ENCODE measurements at places on chromosomes 2 and 18.

GRCh38 chr2:202149155-202149762 lies 76.2 kb downstream of the KIAA2012 start:
- DNase-seq: peak; percentile 28

GRCh38 chr18:48575301-48575657 lies 36.4 kb downstream of the CTIF start:
- no peak for DNase-seq

GRCh38 chr2:174485788-174486562 lies 854 bp downstream of the GPR155 start:
- peak; percentile 57 for DNase-seq

GRCh38 chr2:55811048-55811447 lies 112.5 kb downstream of the EFEMP1 start:
- no peak for DNase-seq

DNA sequence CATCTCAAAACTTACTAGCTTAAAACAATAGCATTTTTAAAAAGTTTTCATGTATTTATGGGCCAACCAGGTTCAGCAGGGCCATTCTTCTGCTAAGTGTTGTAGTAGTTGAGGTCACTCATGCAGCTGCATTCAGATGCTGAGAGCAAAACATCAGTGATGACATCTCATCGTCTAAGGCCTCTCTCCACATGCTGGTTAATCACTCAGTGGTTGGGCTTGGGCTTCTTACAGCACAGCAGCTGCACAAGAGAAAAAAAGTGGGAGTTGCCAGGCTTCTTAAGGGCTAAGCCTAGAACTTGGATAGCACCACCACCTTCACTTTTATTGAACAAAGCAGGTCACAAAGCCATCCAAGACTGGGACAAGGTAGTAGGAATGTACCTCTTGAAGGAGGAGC lies 190.3 kb downstream of the IRS1 start:
- DNase-seq: no peak

- DNase-seq: no peak
Observed at GRCh38 chr18:56289381-56289780, 349.0 kb downstream of the TXNL1 start.

GRCh38 chr18:75544051-75544481 lies 116.6 kb upstream of the SMIM21 start:
- no peak for DNase-seq

GRCh38 chr2:226622484-226622883 lies 177.1 kb downstream of the IRS1 start:
- DNase-seq: no peak

GRCh38 chr2:37856101-37856751 lies 68.9 kb upstream of the RMDN2 start:
- no peak for DNase-seq

DNA sequence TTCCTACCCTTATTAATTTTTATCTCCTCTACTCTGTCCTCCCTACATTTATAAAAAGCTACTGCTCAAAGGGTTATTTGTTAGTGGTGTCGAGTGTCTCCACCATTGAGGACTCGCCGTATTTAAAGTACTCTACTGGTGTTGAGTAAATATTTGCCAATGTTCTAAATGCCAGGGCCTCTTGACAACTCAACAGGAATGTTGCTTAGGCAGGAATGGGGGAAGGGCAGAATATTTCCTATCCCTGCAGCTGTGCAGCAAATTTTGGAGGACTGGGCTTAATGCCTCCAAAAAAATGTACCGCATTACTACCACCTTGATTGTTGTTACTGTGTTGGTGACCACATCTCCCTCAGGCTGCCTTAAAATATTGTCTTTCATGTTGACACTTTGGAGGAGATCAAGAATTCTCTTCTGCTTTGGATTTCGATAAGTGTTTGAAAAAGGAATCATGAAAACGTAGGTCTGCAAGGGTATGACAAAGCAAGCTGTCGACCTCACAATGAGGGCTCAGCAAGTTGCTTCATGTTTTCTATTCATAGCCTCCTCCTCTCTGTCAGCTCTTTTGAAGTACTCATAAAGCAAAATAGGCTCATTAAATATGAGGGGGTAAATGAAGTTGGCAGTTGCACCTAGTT lies 84.3 kb downstream of the EFEMP1 start:
- no peak for DNase-seq

DNA sequence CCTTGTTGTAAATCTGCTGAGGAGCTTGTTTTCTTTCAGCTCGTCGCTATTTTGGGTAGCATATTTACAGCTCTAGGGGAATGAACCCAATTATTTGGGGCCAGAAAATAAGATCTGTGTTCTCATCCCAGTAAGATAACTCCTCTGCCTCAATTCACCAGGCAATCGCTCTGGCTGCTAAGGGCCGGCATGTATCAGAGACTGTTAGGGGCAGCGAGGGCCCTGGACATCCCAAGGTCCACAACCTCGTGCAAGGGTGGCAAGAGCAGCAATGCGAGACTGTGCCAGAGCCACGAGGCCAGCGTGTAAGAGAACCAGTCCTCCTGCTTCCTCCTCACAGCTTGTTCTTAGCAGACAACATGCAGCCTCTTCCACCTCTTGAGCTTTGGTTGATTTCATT lies 66.1 kb downstream of the DDX1 start:
- no peak for DNase-seq

GRCh38 chr2:29747786-29748470 lies 173.5 kb downstream of the ALK start:
- peak; percentile 72 for DNase-seq

GRCh38 chr2:160742667-160743066 lies 249.1 kb upstream of the RBMS1 start:
- no peak for DNase-seq

DNA sequence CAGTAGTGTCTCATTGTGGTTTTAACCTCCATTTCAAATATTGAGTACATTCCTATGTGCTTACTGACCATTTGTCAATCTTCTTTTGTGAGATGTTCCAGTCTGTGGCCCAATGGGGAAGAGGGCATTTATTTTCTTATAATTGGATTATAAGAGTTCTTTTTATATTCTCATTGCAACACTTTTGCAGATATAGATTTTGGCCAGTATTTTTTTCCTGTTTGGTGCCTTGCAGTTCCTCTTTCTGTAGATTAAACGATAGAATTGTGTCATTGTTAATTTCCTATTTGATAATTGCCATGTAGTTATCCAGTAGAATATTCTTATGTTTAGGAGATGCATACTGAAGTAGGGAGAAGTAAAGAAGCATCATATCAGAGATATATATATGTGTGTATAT lies 56.4 kb upstream of the CYTIP start:
- no peak for DNase-seq

- DNase-seq: peak; percentile 25
Observed at GRCh38 chr2:25587361-25587760, 86.0 kb downstream of the DTNB start.

DNA sequence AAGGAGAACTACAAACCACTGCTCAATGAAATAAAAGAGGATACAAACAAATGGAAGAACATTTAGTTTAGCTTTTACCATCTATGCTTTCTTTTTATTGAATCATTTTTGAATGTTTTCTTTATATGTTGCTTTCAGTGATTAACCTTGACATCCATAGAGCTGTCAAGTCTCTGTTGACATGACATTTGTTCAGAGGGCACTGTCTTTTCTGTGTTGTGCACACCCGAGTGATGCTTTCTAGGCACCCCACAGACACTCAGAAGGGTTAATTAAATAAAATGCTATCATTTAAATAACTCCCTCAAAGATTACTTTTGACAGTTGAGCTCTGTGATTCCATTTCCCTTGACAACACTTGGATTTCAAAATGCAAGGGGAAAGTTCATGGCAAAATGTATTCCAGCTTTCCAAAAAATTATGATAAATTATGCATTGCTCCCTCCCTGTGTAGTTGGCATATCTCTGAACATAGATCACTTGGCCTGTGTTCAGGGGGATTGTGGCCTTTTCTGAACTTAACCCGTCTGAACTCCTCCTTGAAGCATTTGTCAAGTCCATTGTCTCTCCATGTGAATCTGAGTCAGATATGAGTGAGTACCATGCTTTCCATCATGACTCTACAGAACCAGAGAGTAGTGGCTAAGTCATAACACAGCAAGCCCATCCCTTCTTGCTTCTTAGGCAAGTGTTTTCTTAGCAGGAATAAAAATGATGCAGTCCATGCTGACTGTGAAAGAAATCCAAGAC lies 372.6 kb downstream of the RPRM start:
- DNase-seq: peak; percentile 21

- DNase-seq: peak; percentile 29
Observed at GRCh38 chr2:186065491-186065890, 326.9 kb downstream of the FSIP2 start.

GRCh38 chr2:69505710-69506109 lies 68.5 kb upstream of the NFU1 start:
- DNase-seq: no peak

DNA sequence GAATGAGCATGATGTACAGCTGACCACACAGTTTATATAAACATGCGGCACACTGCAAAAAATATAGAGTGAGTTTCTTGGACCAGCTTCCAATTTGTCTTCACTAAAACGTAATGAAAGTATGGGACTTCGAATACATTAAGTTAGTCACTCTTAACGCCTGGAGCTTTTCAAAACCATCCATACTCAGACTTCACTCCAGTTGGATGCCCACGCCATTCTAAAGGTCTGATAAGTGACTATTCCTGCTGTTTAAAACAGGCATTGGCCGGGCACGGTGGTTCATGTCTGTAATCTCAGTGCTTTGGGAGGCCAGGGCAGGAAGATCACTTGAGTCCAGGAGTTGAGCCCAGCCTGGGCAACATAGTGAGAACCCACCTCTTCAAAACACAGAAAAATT lies 84.6 kb downstream of the MYL12B start:
- DNase-seq: no peak

DNA sequence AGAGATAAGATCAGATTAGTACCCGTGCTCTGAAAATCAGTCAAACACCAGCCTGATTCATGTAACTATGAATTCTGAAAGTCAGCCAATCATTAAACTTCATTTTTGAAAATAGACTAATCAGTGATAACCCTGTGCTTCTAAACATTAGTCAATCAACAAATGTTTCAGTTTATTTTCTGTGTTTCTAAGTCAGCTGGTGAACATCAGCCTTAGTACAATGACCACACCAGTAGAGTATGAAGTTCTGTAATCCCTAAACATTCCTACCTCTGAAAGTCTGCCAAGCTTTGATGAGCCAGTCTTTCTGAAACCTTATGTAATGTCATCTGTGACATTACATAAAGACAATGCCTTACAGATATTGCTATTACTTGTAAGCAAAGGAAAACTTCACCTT lies 807.4 kb upstream of the CRIM1 start:
- DNase-seq: peak; percentile 39

GRCh38 chr2:190418727-190419126 lies 10.6 kb downstream of the MFSD6 start:
- DNase-seq: no peak

GRCh38 chr2:173231465-173231864 lies 123.2 kb upstream of the CDCA7 start:
- no peak for DNase-seq

DNA sequence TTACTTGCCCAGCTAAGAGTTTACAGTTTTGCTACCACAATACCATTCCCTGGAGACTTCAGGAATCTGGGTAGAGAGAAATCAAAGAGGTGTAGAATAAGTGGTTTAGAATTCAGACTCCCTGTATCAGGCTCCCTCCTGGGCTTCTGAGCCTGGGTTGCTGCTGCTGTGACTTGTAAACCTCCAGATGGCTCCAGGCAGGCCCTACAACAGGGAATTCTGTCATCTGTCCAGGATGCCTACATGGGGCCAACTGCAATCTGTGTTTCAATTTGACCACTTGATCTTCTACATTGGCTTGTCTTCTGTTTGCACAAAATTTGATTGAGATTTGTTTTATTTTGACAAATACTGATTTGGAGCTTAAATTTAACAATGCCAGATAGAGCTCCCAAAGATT lies 183.9 kb downstream of the RAD51AP2 start:
- DNase-seq: no peak

DNA sequence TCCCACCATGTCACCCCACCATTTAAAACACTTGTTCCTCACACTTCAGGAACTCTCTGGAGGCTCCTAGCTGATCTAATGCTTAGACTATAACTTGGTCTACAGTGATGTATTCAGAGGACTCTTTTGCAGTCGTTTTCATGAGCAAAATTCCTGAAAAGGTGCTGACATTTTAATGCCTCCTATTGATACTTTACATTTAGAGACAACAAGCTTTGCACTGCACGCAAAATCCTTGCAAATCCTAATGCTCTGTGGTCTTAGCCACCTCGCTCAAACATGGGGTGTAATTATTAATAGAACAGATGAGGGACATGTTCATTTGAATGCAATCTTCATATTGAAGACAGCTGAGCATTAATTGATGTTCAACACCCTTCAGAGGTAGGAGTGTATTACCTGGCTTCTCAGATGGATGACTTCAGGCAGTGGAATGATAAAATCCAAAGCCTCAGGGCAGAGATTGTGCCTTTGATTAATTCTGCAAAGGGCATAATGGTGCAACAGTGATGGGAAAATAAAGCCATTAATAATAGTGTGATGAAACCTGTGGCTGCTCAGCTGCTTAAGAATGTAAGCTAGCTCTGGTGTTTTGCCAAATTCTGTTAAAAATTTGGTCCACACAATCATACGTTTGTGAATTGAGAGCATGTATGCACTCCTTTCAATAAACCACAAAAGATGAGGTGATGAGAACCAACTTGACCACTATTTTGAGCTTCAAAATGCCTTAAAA lies 5.4 kb downstream of the CTAGE1 start:
- no peak for DNase-seq

DNA sequence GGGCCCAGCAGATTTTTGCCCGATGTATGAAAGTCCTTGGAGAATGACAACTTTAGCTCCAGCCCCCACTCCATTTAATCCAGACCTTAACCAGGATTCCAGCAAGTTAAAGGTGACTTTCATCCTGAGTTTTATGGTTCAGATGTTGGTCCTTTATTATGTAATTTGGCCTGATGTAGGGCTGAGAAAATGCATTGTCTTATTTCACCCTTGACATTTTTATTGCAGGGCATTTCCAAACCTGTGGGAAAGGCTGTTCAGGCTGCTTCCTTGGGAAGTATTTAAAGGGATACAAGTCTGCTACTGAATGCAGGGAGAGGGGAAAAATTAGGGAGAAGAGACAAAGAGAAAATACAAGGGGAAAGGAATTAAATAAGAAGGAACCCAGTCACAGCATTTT lies 48.8 kb downstream of the ASB1 start:
- DNase-seq: no peak

- DNase-seq: no peak
Observed at GRCh38 chr2:209160800-209161588, 262.9 kb upstream of the MAP2 start.

GRCh38 chr2:142112757-142113221 lies 18.0 kb downstream of the LRP1B start:
- DNase-seq: peak; percentile 10

DNA sequence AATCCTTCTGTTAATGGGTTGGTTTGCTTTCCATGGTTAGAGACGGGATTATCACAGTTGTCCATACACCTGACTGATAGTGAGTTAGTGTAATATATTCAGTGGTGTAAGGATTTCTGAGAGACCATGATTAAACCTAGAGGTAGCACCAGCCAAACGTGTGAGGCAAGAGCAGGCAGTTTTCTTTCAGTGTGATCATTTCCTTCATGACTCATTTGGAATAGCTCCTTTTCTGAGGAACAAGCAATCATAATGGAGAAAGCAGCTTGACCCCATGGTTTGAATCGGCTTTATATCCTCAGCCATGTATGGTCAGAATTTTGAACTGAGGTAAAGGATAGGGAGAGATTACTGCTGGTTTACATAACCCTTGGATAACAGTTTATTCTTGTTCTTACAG lies 2.9 kb downstream of the MXD1 start:
- DNase-seq: peak; percentile 64

- no peak for DNase-seq
Observed at GRCh38 chr18:62279561-62279960, 45.5 kb upstream of the TNFRSF11A start.
